Activated T-helper 9 cell treated with anti-CD3 and anti-CD28 coated beads, Interleukin-2, amount 50 U/mL, for 16 hours (primary cell): ENCODE measurements at places on chromosomes 3 and 15.
A peak's percentile ranks its signal among the peaks of the same experiment; 100 is the strongest.

- DNase-seq, result no peak
These were observed 192.5 kb upstream of the TSC22D2 start for GRCh38 chr3:150215616-150216015.

DNA sequence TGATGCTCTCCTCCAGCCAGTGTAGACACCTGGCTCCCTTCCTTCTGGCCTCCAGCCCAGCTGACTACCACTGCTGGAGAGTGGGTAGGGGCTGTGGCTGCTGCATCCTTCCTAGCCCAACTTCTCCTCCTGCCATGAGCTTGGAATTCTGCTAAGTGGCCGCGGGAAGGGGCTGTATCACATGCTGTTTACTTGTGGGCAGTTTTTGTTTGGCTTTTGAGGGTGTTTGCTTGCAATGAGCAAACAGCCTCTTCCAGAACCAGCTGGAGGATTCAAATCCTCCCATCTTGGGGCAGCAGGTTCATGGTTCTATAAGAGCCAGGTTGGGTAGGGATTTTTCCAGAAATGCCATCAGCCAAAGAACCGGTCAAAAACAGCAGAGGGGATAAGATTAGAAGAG is 9.0 kb downstream of the GASK1A start:
- DNase-seq, result no peak

DNA sequence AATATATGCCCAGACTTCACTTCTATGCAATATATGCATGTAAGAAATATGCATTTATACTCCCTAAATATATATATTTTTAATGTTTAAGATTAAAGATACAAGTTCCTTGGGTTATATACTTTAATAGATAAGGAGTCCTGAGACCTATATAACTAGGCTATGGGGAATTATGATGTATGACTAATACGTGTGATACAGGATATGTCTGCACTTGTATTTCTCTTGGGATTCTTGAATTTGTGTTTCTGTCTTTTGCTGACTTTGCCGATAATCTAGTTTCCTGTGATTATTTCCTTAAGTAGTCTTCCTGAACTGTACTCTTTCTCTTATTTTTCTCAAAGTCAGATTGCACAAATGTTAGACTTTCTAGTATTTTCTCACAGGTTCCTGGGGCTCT is 109.6 kb downstream of the PIK3CB start:
- no peak for DNase-seq

DNA sequence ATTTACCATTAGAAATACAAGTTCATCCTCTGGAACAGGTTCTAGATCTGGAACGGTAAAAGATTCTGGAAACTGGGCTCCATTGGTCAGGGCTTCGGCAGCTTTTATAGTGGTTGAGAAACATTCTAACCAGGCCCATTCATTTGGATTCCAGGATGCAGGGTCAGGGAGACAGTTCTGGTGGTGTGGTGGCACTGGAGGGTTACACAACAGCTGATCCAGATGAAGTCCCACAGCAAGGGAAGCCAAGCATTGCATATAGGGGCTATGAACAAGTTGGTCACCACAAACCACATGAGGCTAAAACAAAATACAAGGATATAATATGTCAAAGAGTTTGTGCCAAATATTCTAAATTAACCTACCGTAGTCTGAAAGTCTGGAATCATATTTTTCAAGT is 43.0 kb downstream of the FBXL22 start:
- no peak for DNase-seq

GRCh38 chr3:8975081-8976020 is 12.1 kb upstream of the RAD18 start:
- DNase-seq, result no peak

- DNase-seq, result no peak
These were observed 80.3 kb upstream of the PRTG start for GRCh38 chr15:55823191-55823670.

GRCh38 chr3:189677667-189678066 is 46.5 kb downstream of the TP63 start:
- DNase-seq, result no peak

- peak; percentile 38 for DNase-seq
These were observed 68.0 kb downstream of the ATP2B2 start for GRCh38 chr3:10437272-10437994.

DNA sequence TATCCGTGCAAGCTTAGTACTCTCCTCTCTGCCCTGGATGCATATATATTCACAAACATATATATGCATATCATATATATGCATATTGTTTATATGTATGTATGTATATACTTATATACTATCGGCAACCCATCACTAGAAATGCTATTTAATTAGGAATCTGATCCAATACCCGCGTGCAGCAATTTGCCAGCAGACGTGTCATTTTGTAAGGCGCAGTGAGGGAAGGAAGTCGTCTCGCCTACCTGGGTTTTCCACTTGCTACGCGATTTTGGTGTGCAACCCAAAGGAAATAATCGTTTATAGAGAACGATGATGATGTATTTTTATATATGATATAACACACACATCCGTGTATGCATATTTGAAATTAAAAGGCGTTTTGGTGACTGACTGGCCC is 5.6 kb upstream of the FEZF2 start:
- no peak for DNase-seq

DNA sequence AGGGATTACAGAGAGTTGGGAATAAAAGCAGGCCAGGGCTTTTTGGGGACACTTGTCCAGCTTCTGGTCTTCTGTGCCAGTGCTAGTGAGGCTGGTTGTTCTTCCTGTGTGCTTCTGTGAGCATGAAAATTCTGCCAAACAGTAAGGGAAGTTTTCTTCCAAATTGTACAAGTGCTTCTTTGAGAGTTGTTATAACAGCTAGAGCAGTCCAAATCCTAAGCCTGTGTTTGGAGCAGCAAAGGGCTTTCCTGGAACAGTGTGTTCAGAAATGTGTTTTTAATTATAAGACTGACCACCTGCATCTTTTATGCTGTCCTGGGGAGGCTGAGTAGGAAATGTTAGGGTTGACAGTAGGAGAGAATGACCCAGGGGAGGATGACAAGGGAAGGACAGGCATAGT is 223.0 kb upstream of the P2RY1 start:
- DNase-seq, result no peak

DNA sequence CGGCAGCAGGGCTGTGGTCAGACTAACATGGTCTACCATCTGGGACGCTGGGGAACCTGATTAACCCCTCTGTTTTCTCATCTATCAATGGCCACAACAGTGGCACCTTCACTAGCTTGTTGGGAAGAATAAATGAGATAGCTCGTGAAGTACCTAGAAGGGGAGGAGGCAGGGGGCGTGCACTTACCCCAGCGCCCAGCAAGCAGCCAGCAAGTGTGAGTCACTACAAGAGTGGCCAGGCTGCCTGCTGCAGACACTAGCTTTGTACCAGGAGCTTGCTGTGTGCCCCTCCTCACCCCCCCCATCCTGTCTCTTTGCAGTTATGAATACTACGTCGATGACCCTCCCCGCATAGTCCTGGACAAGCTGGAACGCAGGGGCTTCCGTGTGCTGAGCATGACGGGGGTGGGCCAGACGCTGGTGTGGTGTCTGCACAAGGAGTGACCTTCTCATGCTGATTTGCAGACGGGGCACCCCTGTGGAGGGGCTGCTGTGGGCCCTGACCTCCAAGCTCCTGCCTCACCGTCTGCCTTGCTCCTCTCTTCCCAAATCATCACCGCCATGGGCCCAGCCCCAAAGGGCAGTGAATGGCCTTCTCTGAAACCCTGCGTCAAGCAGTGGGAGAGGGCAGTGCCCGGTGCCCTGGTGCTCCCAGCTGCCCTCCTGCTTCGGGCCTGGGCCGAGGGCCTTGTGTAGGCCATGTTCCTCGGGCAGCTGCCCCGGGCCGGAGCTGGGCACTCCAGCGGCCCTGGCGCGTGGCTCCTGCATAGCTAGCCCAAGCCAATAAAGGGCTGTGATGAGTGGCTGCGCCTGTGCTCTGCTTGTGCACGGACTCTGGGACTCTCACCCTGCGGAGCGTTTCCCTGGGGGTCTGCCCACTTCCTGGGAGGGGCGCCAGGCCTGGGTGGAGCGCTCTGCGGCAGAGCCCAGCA is 2.6 kb upstream of the C15orf62 start:
- no peak for DNase-seq

DNA sequence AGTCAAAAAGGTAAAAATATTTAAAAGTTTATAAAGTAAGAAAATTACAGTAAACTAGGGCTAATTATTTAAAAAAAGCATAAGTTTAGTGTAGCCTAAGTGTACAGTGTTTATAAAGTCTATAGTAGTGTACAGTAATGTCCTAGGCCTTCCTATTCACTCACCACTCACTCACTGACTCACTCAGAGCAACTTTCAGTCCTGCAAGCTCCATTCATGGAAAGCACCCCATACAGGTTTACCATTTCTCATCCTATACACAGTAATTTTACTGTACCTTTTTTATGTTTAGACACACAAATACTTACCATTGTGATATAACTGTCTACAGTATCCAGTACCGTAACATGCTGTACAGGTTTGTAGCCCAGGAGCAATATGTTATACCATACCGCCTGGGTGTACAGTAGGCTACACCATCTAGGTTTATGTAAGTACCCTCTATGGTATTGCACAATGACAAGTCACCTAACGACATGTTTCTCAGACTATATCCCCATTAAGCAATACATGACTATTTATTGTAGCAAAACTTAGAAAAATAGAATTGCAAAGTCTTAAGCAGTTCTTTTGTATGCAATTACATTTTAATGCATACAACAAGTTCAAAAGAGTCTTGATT is 19.5 kb downstream of the AVEN start:
- DNase-seq, result no peak

DNA sequence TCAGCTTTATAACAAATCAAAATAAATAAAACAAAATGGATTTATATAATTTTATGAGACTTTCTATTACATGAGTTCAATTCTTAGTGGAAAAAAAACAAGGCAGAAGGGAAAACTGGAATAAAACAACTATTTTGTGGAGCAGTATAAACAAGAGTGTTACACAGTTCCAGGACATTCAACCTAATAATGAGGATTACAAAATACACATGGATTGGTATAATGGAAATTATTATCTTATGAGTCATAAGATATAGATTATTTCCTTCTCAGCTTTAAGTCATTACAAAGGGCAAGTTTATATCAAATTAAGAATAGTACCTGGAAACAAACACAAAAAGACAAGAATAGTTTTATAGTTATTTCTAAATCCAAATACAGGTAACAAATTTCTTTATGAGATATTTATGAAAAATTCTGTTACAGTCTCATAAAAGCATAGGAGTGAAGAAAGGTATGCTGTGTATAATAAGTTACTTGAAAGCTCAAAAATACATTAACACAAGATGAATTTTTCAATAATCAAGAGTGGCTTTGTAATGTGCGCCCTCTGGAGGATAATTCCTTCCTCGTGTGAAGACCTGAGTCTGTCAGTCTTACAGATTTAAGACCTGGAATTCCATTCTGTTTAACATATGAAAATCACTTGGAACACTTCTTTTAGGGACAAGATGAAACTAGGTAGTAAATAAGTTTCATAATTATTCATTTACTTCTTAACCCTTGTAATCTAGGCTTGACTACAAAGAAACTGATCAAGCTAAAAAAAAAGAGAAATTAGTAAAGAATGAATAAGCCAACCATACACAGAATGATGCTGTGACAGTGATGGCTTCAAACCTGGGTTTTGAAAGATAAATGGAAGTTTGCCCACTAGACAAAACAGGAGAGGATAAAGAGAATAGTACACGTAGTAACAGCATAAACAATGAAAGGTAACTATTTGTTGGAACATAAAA is 9.5 kb downstream of the COPS2 start:
- no peak for DNase-seq

DNA sequence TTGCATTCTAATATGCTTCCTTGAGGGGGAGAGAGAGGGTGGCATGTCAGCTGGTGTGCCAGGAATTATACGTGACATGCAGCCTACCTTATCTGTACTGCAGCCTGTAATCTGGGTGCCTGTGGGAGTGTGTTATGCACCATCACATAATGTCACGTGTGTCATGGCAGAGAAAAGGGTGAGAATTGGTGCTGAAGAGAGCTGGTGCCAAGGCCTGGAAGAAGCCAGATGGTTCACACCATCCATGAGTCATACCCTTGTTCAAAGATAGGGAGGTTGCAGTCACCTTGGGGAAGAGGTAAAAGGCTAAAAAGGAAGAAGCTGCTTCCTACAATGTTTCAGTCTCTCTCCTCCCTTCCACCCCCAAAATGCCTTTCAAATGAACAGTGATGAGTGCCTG is 5.3 kb downstream of the BRPF1 start:
- no peak for DNase-seq

- DNase-seq, result no peak
These were observed 592.4 kb downstream of the DIPK2A start for GRCh38 chr3:144564011-144564410.

DNA sequence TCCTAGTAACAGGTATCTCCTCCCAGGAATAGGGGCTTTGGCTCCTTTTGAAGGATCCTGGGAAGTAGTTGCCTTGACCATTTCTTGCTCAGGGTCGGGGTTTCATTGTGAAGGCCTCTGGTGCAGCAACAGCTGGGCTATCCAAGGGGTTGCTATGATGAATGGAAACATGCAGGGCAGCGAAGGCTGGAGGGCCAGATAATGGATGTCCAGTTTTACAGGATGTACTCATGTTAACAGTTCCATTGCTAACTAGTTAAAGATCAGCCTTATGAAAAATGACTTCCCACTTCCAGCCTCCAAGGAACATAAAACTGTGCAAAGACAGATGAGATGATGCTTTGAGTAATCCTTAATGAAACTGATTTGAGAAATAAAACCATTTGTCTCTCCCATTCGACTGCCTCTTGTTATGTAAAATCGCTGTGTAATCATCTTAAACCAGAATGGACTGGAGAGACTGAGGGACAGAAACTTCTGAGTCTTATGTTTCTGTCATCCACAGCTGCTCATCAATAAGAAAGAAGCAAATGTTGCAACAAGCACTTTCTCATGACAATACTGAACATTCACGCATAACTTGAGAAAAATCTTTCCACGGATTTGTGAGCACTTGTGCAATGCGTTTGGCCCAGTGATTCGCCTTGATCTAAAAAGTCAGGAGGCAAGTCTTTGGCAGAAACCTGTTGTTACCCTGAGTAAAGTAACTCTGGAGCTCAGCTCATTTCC is 473.5 kb upstream of the RGMA start:
- DNase-seq, result no peak

DNA sequence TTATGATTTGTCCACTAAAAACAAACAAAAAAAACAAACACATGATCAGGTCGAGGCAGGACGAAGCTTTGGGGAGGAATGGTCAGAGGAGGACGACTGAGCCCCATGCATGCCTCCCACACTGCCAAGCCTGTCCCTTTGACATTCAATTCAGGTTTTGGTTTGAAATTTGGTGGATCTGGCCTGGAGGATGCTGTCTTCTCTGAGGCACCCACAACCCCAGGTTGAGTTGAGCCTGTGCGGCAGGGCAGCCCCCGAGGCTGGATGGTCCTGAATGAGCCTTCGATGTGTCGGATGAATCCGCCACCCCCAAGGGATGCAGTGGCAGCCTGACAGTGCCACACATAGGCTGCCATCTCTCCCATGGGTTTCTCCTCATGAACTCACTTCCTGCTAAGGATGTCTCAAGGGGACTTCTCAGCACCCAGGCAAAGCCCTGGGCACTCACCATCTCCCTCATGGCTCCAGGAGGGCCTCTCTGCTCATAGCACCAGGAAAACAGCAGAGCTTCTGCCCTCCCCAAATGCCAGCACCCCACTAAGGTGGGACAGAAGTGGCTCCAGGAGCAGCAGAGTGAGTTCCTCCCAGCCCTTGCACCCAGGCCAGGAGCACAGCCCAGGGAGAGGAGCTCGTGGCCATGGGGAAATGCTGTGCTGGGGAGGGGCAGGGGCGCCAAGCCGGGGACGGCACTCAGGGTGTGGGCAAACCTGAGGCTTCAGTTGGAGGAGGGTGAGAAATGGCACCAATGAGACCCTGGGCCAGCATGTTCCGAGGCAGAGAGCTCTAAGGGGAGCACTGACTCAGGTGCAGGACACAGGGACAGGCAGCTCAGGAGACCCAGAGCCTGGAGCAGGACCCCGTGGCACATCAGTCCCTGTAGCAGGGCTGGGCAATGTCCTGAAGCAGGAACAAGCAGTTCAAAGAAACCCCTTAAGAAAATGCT is 18.5 kb downstream of the PRR23E start:
- no peak for DNase-seq
